GM12878 (cell line): ENCODE measurements at places on chromosomes 2 and 18.

DNA sequence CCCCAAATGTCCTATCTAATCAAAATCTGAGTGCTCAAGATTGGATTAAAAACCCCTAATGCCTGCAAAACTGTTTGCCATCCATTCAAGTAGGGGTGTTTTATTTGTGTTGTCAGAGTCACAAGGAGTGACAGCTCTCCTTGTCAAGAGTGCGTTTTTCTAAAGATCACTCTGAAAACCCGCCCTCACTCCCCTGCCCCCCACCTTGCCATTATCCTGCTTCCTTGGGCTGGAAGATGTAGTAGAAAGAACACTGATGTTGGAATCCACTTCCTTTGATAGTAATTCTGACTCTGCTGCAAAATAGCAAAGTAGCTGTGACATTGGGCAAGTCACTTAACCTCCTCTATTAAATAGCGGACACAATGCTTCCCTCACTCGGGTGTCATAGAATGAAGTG lies 155.6 kb downstream of the TSN start:
- DNase-seq: no peak

- DNase-seq: no peak
Measured at GRCh38 chr2:179335732-179336131, 71.1 kb upstream of the SESTD1 start.

- DNase-seq: no peak
Measured at GRCh38 chr2:38748943-38749804, 2.0 kb downstream of the SRSF7 start.

DNA sequence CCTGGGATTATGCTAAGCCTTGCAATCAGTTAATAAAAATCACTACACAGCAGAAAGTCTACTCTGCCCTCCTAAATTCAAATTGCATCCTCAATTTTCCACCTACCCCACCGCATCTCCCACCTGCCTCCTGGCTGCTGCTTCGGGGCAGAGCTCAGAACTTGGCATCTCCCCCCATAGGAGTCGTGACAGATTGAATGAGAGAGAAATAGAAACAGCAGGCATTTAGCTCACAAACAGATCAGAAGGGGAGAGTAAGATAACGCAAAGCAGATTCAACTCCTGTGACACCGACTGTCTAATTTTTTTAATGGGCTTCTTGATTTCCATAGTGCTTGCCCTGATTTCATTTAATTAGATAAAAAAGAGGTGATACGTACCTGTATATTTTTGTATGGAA lies 24.7 kb upstream of the LRRC30 start:
- no peak for DNase-seq

GRCh38 chr2:164897469-164898260 lies 56.0 kb upstream of the COBLL1 start:
- no peak for DNase-seq

GRCh38 chr2:102449370-102449974 lies 23.6 kb upstream of the SLC9A4 start:
- no peak for DNase-seq

DNA sequence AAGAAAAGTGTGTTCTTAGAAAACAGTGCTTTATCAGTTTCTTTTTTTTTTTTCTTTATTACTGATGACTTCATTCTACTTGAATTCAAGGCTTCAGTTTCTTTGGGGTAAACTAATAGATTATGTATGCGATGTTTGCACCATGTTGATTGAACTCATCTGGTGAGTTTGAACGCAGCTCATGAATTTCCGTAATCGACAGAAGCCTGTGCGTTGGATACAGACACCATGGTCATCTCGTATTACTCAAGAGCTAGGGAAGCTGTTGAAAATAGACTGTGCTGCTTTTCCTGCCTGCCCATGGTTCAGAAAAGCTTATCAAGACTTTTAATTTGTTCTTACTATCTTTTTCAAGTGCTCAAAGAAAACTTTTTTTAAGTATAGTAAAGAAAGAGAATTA lies 185.5 kb upstream of the NRP2 start:
- no peak for DNase-seq

- no peak for DNase-seq
Measured at GRCh38 chr2:183001948-183002347, 36.3 kb downstream of the NCKAP1 start.

DNA sequence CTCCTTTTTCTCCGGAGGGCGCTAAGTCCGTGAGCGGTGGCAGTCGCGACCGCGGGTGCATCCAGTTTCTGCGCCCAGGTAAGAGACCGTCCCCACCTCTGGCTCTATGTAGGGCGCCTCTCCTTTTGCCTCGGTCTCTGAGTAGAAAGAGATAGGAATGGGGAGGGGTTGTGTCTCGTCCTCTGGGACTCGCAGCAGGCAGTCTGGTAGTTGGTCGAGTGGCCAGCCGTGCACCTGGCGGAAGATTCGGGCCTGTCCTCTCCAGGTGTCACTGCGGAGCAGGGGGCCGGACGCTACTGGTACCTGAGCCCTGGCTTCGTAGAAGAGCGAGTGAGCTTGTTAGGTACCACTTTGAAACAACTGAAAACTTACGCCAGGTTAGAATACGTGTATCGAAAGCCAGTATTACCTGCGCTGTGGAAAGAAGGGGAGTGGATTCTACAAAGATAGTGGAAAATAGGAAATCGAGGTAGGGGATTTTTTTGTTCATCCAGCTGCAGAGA lies 403 bp downstream of the MAP2 start:
- DNase-seq: no peak

DNA sequence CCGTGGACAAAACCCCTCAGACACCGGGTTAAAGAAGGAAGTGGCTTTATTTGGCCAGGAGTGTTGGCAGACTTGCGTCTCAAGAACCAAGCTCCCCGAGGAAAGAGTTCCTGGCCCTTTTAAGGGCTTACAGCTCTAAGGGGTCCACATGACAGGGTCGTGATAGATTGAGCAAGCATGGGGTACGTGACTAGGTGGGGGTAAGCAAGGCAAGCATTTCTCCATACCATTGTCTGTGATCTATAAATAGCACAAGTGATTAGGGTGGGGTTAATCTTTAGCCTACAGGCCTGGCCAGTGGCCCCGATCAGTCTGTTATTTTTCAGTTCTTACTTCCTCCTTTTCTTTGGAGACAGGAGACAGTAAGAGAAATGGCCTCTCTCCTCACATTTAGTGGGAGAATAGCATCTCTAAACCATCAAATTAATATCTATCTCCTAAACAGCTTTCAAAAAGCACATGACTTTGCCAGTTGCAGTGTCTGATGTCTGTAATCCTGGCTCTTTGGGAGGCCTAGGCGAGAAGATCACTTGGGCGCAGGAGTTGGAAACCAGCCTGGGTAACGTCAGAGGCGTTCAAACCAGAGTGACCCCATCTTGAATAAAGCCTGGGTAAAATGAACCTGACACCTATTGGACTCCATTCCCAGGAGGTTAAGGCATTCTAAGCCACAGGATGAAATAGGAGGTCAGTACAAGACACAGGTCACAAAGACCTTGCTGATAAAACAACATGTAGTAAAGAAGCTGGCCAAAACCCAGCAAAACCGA lies 18.3 kb upstream of the CNOT11 start:
- DNase-seq: no peak

DNA sequence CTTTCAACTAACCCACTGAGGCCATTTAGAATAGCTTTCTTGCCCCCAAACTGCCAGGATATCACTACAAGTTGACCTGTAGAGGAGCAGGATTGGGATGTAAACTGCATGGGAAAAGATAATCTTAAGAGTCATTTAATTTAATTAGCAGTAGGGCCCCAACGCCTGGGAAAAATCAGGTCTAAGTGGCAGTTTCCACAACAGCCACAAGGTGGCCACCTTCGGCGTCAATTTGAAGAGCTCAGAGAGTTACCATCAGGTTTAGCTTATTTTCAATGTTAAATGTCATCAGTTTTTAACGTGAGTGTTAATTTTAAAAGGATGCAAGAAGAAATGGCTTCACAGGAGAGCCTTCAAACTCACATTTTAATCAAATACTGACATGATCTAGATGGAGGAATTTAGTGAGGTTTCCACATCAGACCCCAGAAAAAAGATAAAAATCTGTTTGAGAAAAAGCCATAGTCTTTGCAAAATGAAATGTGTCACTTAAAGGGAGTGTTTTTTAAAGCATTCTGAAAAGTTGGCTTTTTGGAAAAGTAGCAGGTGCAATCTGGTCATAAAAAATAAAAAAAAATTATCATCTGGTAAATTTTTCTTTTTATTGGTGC lies 77.3 kb upstream of the UPP2 start:
- DNase-seq: no peak

GRCh38 chr2:177169810-177170514 lies 42.6 kb upstream of the HNRNPA3 start:
- DNase-seq: peak; percentile 82

DNA sequence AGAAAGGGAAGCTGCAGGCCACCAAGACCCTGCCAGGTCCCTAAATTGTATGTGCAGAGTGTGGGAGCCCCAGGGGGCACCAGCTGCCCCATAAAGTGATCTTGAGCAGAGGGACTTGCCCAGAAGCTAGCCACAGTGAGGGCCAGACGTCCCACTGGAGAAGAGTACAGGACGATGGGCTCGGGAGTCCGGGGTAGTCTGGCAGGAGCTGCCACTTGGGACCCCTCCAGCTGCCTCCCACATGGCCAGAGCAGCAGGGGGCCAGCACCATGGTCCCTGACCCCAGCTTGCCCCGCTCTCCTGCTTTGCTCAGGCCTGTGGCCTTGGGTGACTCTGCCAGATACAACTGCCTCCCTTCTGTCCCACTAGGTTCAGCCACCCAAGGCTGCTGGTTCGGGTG lies 11.7 kb upstream of the LOXHD1 start:
- DNase-seq: no peak

GRCh38 chr2:41886757-41887156 lies 161.1 kb upstream of the PKDCC start:
- DNase-seq: no peak

DNA sequence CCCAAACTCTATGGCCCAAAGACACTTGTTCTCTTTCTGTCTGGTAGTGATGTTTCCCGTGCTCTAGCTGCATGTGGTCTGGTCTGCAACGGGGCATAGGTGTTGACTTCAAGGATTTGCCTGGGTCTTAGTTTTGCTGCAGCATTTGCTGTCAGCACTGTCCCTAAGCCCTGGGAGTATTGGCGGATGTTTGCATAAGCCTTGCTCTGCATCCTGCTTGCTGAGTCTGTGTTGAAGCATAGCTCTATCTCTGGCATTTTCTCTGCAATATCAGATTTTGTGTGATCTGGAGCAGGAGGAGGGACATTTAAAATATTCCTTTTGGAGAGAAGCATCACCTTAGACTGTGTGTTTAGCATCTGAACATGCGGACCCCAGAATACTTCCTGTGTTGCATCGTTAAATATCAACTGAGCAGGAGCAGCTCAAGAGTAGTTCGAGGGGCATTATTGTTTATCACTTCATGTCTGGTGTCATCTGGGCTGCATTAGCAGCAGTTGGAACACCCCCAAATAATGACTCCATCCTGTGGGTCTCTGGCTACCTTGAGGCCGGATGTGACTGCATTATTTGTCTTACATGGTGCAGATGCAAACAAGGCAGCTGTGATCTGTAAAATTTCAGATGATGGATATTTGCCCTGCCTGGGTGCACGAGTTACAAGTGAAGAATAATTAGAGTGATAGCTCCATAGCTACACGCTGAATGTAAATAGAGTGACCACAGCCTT lies 231.7 kb downstream of the TRIB2 start:
- no peak for DNase-seq

DNA sequence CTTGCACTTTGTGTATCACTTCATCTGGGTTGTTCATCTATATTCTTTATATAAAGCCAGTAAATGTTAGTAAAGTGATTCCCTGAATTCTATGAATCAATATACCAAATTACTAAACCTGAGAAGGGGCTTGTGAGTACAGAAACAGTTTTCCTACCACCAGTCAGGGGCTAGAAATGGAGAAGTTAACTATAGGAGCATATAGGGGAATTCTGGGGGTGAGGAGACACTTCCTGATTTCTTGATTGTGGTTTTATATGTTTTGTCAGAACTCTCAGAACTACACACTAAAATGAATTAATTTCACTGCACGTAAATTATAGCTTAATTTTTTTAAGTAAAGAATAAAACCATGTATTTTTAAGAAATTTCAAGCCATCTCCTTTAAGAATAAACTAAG lies 93.7 kb downstream of the SESTD1 start:
- DNase-seq: no peak

GRCh38 chr18:23689031-23689615 lies at the start of gene LAMA3:
Gene LAMA3 (plus strand): TSS chr18:23689453. CDS start chr18:23689684, 231 bp downstream.
- no peak for DNase-seq

- DNase-seq: no peak
Measured at GRCh38 chr2:457792-458424, 170.0 kb upstream of the ALKAL2 start.

GRCh38 chr2:140863713-140864112 lies 1267.1 kb downstream of the LRP1B start:
- DNase-seq: peak; percentile 13

DNA sequence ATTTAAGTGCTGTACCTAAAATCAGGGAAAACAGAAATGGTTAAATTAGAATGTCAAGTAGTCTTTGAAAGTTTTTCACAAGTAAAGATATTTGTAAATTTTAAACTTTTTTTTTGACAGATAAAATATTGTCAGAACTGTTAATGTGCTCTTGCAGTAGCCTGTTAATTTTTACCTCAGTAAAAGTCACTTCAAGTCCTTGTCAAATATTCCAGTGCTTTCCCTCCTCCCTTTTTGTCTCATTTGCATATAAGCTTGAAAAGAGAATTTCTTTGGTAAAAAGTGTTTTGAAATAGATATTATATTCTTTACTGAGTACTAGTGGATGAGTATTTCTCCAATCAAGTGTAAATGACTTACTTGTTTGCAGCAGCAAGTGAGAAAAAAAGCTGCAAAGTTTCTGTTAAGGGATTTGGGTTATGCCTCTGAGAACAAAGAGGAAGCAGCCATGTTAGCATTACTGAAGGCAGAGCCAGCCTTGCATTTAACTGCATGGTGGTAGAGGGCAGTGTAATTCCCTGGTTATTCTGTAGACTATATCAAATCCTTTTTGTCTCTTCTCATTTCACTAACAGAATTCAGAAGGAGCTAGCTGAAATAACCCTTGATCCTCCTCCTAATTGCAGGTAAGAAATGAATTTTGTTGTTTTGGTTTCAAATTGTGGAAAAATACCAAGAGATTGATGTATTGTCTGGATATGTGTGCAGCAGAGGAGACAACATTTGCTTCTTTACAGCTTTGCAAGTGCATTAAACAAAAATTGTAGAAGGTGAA lies 3.2 kb downstream of the UBE2E3 start:
- DNase-seq: no peak

- peak; percentile 92 for DNase-seq
Measured at GRCh38 chr18:23422751-23423418, 30.2 kb upstream of the RIOK3 start.

GRCh38 chr2:119659601-119660342 lies 19.2 kb upstream of the TMEM177 start:
- no peak for DNase-seq

DNA sequence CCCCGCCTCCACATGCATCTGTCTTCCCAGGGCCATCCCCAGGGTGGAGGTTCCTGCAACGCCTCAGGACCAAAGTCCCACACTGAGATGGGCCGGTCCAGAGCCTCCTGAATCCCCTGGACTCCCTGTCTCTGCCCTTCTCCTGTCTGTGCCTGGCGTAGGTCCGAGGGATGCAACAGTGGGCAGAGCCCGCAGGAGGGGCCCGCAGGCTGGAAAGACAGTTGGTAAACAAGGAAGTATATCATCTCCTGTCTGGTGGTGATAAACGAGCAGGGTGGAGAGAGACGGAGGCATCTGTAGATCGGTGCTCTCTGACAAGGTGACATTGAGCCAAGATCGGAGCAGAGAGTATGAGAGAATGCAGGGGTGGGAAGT lies 72.6 kb upstream of the RAB6C start:
- DNase-seq: no peak

- DNase-seq: no peak
Measured at GRCh38 chr2:240089306-240089705, 36.0 kb upstream of the OR6B3 start.
